Activated CD4-positive, alpha-beta T cell treated with anti-CD3 and anti-CD28 coated beads, Interleukin-2, amount 50 U/mL, for 48 hours (primary cell): ENCODE measurements at places on chromosomes 4 and X.

GRCh38 chr4:48375651-48376304, 34.4 kb downstream of the SLAIN2 start:
- DNase-seq: no peak

GRCh38 chrX:53312946-53313727, 31.8 kb upstream of the IQSEC2 start:
- DNase-seq: peak; percentile 65

- DNase-seq: no peak
Measured at GRCh38 chr4:41058426-41058825, 155.9 kb downstream of the APBB2 start.

- DNase-seq: no peak
Measured at GRCh38 chrX:9132036-9132638, 98.2 kb upstream of the FAM9B start.

- no peak for DNase-seq
Measured at GRCh38 chrX:151697522-151697921, 2.3 kb downstream of the PRRG3 start.

DNA sequence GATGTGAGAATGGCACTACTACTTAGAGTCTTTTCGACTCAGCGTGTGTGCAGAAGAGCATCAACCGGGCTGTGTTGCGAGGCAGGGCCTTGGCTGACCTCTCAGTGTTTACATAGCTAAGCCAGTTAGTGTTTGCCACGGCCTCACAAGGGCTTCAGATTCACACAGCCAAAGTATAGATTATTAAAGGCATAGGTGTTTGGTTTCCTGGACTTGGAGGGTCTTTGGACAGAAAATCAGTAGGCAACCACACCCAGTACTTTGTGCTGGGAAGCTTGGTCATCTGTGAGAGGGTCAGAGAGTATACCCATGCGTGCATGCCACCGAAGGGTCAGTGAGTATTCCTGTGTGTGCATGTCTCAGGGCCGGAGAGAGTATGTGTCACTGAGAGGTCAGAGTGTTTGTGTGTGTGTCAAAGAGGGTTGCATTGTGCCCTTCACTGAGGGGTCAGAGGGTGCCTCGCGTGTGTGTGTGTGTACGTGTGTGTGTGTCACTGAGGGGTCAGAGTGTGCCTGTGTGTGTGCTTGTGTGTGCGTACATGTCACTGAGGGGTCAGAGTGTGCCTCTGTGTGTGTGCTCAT, 69.7 kb upstream of the MSANTD1 start:
- no peak for DNase-seq

DNA sequence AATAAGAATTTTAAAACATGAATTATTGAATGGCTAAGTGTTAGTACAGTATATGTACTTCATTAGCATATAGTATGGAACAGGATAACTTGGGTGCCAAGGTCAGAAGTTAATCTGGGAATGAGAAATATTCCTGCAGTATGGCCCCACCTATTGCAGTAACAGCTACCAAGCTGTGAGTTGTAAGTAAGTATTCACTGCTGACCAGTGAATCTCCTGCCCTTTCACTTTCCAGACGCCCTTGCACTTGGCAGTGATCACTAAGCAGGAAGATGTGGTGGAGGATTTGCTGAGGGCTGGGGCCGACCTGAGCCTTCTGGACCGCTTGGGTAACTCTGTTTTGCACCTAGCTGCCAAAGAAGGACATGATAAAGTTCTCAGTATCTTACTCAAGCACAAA, 105.1 kb downstream of the NFKB1 start:
- no peak for DNase-seq

DNA sequence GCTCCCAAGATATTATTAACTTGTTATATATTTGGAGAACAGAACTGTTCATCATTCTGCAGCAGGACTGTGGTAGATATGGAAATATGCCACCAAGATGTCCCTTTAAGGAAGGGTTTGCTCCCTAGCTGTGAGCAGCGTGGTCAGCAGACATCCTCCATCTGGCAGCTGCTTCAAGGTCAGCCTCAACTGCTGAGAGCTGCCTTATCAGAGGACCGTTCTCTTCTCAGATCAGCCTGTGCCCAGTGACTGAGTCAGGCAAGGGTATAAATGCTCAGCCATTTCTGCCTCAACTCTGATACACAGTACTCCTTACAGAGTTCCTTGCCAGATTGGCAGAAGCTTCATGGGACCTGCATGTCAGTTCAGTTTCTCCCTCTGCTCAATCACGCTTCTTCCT, 63.4 kb upstream of the MAGEB2 start:
- no peak for DNase-seq

DNA sequence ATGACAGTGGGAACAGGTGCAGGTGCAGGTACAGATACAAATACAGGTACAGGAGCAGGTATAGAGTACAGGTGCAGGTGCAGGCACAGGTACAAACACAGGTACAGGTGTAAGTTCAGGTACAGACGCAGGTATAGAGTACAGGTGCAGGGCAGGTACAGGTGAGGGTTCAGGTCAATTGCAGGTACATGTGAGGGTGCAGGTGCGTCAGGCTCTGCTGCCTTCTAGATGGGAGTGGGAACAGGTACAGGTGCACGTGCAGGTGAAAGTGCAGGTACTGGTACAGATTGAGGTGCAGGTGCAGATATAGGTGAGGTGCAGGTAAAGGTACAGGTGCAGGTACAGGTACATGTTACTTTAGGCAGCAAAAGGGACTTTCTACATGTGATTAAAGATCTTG, 85.7 kb downstream of the CRLF2 start:
- DNase-seq: no peak

DNA sequence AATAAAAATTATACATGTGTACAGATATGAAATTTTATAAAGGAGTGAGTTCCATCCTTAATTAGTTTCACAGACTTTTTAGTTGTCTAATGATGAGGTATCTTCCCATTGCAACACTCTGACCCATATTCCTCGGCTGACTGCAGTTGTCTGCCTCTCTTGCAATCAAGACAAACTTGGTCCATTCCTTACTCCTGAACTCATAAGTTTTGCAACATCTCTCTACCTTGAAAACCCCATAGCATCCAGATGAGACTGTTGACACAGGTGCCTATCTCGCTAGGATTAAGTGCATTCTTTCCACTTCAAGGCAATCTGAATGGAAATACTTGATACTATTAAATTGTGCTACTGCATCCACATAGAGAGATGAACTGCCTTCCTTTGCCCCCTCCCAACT, 2.3 kb downstream of the XKRX start:
- DNase-seq: no peak

- no peak for DNase-seq
Measured at GRCh38 chr4:102302762-102303161, 42.5 kb downstream of the SLC39A8 start.

DNA sequence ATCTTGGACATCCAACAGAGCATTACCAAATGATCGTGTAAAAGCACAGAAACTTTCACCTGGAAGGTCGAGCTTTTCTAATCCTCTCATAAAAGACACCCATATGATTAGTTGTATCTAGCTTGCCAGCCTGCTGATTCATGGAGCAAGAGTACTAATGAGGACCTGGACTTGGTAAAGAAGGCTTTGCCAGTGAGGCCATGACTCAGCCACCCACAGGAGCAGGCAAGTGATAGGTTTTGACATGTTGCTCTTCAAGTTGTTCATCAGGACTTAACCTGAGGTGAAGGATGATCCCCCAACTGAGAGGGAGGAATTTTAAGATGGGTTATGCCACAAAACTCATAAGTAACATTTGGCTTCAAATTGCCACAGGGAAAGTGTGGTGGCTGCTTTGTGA, 24.7 kb upstream of the EPGN start:
- DNase-seq: no peak

DNA sequence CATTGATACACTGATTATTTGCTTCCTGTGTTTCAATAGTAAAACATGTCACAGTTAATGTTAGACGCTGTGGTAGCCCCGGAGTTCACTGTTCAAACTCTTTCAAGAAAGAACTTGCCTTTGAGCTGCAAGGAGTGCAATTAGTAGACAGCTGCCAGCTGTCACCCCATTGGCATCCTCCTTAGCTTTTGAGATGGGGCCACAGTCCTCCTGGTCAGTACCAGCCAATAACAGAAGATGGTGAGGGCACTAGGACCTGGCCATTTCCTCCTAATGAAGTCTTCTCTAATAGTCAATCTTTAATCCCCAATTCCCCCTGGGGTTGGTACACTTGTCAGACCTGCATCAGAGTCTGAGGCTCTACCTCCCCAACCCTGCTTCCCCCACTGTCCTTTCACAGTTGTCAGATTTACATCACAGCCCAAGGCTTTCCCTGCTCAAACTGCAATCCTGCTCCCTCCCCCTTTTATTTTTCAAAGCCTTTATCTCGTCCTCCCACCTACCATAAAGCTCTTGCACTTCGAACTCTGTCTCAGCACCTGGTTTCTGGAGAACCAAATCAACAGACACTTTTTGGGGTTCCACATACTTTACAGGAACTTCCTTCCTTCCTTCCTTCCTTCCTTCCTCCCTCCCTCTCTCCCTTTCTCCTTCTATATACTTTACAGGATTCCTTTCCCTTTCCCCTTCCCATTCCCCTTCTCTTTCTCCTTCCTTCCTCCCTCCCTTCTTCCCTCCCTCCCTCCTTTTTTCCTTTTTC, 182.0 kb downstream of the RASL11B start:
- no peak for DNase-seq

- DNase-seq: peak; percentile 20
Measured at GRCh38 chr4:22463179-22463578, 52.7 kb downstream of the ADGRA3 start.

- DNase-seq: no peak
Measured at GRCh38 chr4:153905231-153905630, 116.3 kb upstream of the SFRP2 start.

GRCh38 chr4:156830351-156830750, 141.2 kb downstream of the PDGFC start:
- no peak for DNase-seq

GRCh38 chrX:6203462-6204215, 25.0 kb downstream of the NLGN4X start:
- DNase-seq: no peak

DNA sequence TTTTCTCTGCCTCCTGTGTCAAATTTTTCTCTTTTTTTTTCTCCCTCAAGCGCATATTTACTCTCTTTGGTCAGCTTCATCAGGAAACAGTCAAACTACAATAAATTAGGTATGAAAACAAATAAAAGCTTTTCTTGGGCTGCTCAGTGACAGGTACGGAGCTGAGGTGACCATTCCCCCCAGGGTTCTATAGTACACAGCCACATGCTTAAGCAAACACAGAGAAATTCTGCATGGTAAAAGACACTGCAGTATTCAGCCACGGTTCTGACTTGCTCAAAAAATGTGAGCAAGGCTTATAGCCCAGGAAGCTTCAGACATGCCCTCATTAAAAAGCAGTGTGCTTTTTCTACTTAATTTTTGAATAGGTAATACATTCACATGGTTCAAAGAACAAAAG, 138.5 kb downstream of the GRIA3 start:
- DNase-seq: no peak

DNA sequence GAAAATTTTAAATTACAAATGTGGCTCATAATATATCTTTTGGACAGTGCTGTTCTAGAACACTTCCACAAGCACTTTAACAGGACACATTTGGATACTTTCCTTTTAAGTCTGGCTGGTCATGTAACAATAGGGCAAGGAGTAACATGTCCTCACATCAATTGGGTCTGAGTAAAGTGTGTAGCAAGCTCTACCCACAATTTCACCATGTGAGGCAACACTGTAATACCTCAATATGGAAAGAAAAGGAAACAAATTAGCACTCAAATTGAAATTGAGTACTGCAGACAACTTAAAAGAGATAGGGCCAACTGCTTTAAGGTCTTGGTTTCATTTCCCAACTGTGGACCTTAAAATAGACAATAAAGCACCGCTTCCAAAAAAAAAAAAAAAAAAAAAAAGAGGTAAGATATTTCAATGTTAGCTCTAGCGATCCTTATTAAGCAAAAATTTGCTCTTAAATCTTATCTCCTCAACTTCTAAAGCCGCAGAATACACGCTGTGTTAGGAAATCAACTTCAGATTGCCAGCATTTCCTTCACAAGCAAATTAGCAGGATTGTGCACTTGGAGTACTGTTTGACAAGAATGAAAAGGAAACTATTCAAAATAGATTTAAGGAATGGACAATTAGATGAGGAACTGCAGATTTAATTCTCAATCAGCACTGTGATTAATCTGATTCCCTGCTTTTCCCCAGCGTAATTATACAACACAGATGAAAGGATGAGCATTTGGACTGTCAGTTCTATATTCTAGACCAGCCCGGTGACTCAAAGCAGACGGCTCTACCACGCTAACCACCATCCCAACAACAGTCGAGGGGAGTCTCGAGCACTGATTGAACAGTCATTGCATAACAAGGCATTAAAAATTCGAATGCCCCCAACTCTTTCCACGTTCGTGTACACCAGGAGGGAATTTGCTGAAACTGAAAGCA, 1.6 kb downstream of the CASK start:
- peak; percentile 50 for DNase-seq

- no peak for DNase-seq
Measured at GRCh38 chr4:125115941-125116340, 198.8 kb upstream of the FAT4 start.

DNA sequence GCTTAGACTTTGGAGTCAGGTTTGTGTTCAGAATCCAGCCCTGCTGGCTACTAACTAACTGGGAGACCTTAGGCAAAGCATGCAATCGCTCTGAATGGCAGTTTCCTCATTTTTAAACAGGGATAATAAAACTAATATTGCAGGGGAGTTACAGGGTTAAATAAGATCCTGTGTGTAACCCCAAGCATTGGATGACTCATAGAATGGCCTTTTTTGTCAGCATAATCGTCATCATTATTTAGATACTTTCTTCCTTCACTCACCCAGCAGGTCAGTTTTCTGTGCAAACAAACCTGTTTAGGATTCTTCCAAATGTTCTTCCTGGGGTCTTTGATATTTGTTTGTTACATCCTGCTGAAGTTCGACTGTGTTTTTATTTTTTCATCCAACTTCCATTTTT, 208.2 kb downstream of the EVC2 start:
- DNase-seq: no peak

DNA sequence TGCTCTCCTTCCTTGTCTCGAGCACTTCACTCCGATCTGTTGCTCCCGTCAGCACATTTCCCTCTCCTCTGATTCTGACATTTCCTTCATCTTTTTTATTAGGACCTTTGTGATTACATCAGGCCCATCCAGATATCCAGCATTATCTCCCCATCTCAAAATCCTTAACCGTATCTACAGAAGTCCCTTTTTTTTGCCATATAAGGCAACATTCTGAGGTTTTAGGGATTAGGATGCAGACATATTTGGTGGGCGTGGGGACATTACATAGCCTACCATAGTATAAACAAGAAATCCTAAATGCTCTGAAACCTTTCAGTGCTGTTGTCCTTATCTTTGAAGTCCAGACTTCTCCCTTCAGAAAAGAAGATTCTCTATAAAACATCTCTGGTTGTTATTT, 505.0 kb upstream of the PITX2 start:
- DNase-seq: no peak

DNA sequence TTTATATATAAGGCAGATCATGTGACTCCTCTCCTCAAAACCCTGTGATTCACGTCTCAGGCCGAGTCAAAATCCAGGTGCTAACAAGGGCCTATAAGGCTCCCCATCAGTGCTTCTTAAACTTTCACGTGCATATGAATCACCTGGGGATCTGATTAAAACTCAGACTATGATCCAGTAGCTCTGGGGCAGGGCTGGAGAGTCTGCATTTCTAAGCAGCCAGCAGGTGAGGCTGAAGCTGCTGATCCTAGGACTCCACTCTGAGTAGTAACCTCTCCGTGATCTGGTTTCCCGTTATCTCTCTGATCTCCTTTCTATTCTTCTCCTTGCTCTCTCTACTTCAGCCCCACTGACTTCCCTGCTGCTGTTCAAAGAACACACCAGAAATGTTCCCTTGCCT, 252.4 kb upstream of the RPS6KA3 start:
- DNase-seq: no peak

- no peak for DNase-seq
Measured at GRCh38 chrX:120144178-120144844, 14.1 kb upstream of the RHOXF2 start.
